ENCODE measurements at places on chromosomes 4 and X.

DNA sequence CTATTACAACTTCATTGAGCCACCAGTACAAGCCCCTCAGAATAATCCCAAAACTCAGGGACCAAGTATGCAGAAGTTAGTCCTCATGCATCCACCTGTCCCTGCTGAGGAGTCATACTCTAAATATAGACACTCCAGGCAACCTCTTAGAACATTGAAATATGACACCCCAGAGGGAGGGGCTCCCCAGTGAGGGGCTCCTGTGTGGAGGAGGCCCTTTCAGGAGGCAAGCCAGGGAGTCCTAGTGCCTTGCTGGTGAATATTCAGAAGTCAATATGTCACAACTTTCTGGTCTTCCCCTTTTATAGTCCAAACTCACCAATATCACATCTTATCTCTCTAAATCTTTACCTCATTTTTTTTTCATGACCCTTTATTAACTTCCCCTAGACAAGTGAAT lies 1.6 kb upstream of the ARMCX6 start:
- peak; percentile 26 for DNase-seq

DNA sequence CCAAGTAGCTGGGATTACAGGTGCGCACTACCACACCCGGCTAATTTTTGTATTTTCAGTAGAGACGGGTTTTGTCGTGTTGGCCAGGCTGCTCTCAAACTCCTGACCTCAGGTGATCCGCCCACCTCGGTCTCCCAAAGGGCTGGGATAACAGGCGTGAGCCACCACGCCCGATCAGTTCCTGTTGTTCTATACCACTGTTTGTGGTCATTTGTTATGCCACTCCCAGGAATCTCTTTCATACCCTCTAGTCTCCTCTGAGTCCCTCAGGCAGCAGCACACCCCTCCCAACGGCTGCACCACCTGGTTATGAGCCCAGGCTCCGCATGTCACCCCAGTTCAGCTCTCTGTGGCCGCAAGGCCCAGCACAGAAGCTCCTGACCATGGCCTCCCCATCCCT lies 17.5 kb upstream of the CD99 start:
- no peak for DNase-seq

GRCh38 chr4:146143888-146144287 lies 31.6 kb upstream of the LSM6 start:
- no peak for DNase-seq

- no peak for DNase-seq
Observed at GRCh38 chr4:120709991-120710390, 212.5 kb downstream of the PRDM5 start.

DNA sequence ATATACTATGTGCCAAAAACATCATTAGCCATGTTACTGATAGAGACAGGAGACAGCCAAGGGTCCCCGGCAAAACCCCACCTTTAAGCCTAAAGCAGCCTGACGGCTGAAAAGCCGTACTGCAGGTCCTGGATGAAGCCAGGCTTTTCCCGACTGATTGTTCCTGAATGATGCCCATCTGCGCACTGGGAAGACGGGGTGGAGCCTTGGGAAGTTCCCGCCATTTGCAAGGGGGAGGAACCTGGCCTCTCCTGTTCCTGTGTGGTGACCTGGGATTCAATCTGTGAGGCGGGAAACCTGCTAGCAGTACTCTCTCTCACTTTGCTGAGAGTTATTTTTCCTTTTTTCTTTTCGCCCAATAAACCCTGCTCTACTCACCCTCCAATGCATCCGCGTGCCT lies 15.1 kb upstream of the CAMK2D start:
- DNase-seq, result no peak

GRCh38 chr4:8939840-8940742 lies 68.5 kb upstream of the HMX1 start:
- no peak for DNase-seq

GRCh38 chr4:42133006-42133405 lies 19.4 kb downstream of the BEND4 start:
- DNase-seq, result no peak

DNA sequence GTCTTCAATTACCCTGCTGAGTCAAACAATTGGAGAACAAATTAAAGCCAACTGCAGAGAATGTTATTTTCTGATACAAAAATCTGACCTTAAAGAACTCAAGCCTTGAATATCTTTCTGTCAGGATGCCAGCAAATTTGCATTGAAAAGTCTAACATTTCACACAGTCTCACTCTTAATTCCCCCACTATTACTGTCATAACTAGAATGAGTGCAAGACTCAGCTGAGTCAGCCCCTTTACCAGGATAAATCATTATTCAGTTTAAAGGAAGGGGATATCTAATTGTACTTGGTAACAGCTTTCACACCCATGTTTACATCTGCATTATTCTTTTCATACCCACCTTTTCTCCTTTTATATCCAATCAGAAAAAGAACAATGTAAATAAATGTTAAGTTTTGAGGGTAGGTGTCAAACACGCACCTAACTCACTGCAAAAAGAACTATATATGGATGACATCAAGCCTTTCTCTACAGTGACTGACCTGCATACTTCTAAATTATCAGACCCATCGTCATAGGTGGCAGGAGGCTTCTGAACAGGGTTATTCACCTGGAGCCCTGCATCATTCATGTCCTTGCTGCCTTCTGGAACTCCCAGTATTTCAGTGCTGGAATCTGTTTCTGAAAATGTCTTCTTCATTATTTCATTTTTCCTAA lies 117.4 kb downstream of the TMA16 start:
- no peak for DNase-seq
